Left lung (tissue), 14 donors: ENCODE measurements at places on chromosomes 3 and 15. TPM values are rescaled to one million over a fixed set of nuclear protein-coding genes. Genes with fewer than 3 reads are reported as not detected.
A peak's percentile ranks its signal among the peaks of the same experiment; 100 is the strongest.

Gene FBXL2
- polyA plus RNA-seq: 28.8 TPM

Gene KLHL6
- polyA plus RNA-seq: 2.3 TPM

DNA sequence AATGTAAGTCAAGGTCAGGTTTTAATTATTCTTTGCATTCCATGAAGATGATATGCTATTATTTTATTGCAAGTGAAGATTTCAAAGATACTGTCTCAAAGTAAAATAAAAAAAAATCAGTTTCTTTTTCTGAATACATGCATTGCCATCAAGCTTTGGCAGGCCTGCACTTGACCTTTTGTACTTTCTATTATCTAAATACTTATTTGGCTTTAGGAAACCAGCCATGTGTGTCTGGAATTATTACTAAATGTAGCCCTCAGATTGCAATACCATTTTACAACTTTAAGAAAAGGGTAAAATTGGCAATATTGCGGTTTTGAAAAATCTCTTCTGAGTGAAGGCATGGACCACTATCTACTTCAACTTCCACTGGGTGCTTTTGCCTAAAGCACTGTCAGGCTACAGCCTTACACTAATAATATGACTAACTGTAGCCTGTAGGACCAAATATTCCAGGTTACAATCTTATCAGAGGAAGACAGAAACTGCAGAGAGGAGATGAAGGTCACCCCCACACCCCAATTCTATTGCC lies 349.4 kb upstream of the DCBLD2 start:
- DNase-seq: peak; percentile 17
- H3K4me1 ChIP-seq: peaks cover 3% of the 10 kb centered on the region
- H3K4me3 ChIP-seq: no peak overlapping the region
- H3K27ac ChIP-seq: no peak overlapping the region

GRCh38 chr3:129686941-129687340 lies 80.5 kb upstream of the PLXND1 start:
- no peaks in the 10 kb centered on the region for H3K27me3 ChIP-seq
- H3K4me1 ChIP-seq: peaks cover 6% of the 10 kb centered on the region
- no peak for DNase-seq
- no peak overlapping the region for H3K4me3 ChIP-seq

DNA sequence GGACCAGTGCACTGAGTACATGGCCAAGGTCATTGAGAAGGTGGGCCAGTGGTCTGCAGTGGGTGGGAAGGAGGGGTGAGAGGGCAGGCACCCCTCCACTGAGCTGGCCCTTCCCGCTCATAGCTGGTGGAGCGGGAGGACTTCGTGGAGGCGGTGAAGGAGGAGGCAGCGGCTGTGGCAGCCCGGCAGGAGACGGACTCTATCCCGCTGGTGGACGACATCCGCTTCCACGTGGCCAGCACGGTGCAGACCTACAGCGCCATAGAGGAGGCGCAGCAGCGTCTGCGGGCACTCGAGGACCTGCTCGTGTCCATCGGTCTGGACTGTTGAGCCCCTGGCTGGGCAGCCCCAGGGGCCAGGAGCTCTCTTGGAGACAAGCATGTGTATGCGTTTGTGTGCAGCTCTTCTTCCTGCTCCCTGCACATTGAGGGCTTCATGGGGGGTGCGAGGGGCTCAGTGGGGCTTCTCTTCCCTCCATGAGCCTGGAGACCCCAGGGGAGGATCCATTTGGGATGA lies 7.5 kb downstream of the ABTB1 start:
- H3K4me3 ChIP-seq: no peak overlapping the region
- H3K4me1 ChIP-seq: peaks cover 56% of the 10 kb centered on the region
- no peaks in the 10 kb centered on the region for H3K27me3 ChIP-seq
- peaks cover 43% of the 10 kb centered on the region for H3K36me3 ChIP-seq
- DNase-seq: peak; percentile 23

GRCh38 chr3:196012481-196012880 lies 69.4 kb downstream of the TFRC start:
- H3K4me3 ChIP-seq: no peak overlapping the region
- H3K27me3 ChIP-seq: no peaks in the 10 kb centered on the region
- H3K4me1 ChIP-seq: no peaks in the 10 kb centered on the region

- H3K36me3 ChIP-seq: no peaks in the 10 kb centered on the region
- no peaks in the 10 kb centered on the region for H3K27me3 ChIP-seq
- no peak overlapping the region for H3K4me3 ChIP-seq
Measured at GRCh38 chr3:447671-448070, 251.1 kb downstream of the CHL1 start.

DNA sequence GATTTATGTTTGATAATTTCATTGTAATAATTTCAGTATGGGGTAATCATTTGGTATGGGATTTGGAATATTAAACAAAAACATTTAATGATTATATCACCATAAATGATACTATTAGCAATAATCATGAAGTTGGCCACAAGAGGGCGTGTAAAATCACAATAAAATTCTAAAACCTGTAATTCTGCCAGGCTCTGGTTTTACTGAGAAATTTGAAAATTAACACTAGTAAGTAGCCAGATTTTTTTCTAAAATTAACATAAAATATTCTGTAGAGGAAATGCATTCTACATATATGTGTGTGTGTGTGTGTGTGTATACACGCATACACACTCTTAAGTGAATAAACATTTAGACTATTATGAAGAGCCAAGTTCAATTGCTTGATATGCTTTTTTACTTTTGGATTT lies 40.5 kb downstream of the FEZF2 start:
- no peaks in the 10 kb centered on the region for H3K27me3 ChIP-seq
- no peak overlapping the region for H3K27ac ChIP-seq
- no peaks in the 10 kb centered on the region for H3K4me1 ChIP-seq

GRCh38 chr3:197023241-197023997 lies 6.2 kb downstream of the MELTF start:
- H3K27me3 ChIP-seq: no peaks in the 10 kb centered on the region
- DNase-seq: no peak
- no peaks in the 10 kb centered on the region for H3K36me3 ChIP-seq
- H3K4me1 ChIP-seq: peaks cover 16% of the 10 kb centered on the region
- no peak overlapping the region for H3K4me3 ChIP-seq

- no peaks in the 10 kb centered on the region for H3K27me3 ChIP-seq
- H3K4me1 ChIP-seq: peaks cover 46% of the 10 kb centered on the region
- no peaks in the 10 kb centered on the region for H3K36me3 ChIP-seq
- H3K4me3 ChIP-seq: peak overlapping the region; percentile 91
- peak; percentile 89 for DNase-seq
- H3K27ac ChIP-seq: peak overlapping the region; percentile 99
Measured at GRCh38 chr15:31325595-31326155, 960 bp upstream of the KLF13 start.

GRCh38 chr3:170953736-170954135 lies 45.3 kb upstream of the EIF5A2 start:
- H3K27me3 ChIP-seq: no peaks in the 10 kb centered on the region
- no peaks in the 10 kb centered on the region for H3K4me1 ChIP-seq
- H3K27ac ChIP-seq: no peak overlapping the region
- H3K36me3 ChIP-seq: no peaks in the 10 kb centered on the region
- H3K4me3 ChIP-seq: no peak overlapping the region

- H3K4me1 ChIP-seq: peaks cover 21% of the 10 kb centered on the region
- no peak for DNase-seq
- H3K4me3 ChIP-seq: peak overlapping the region; percentile 92
- H3K27me3 ChIP-seq: no peaks in the 10 kb centered on the region
Measured at GRCh38 chr3:15063656-15064286, 1.3 kb downstream of the MRPS25 start.

- H3K36me3 ChIP-seq: no peaks in the 10 kb centered on the region
- no peak for DNase-seq
- no peaks in the 10 kb centered on the region for H3K27me3 ChIP-seq
- H3K4me3 ChIP-seq: no peak overlapping the region
Measured at GRCh38 chr3:73431183-73431900, 193.4 kb downstream of the PDZRN3 start.

DNA sequence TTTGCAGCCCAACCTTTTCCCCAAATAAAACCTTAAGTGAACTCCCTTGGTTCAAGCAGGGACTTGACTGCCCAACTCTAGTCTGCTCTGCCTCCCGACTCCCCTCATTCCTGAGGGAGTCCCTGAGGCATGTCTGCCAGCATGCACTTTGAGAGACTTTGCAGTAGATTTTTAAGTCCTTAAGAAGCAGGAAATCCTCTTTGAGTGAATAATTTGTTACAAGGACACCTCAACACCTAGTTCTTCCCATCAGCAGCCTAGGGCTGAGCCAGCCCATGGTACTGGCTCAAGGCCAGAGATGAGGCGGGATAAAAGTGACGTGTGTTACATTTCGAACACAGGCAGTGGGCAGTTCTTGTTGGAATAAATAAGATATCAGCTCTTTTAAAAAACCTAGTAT lies 204.3 kb upstream of the SLC2A2 start:
- no peaks in the 10 kb centered on the region for H3K36me3 ChIP-seq
- no peak overlapping the region for H3K27ac ChIP-seq
- H3K4me3 ChIP-seq: no peak overlapping the region
- no peak for DNase-seq

DNA sequence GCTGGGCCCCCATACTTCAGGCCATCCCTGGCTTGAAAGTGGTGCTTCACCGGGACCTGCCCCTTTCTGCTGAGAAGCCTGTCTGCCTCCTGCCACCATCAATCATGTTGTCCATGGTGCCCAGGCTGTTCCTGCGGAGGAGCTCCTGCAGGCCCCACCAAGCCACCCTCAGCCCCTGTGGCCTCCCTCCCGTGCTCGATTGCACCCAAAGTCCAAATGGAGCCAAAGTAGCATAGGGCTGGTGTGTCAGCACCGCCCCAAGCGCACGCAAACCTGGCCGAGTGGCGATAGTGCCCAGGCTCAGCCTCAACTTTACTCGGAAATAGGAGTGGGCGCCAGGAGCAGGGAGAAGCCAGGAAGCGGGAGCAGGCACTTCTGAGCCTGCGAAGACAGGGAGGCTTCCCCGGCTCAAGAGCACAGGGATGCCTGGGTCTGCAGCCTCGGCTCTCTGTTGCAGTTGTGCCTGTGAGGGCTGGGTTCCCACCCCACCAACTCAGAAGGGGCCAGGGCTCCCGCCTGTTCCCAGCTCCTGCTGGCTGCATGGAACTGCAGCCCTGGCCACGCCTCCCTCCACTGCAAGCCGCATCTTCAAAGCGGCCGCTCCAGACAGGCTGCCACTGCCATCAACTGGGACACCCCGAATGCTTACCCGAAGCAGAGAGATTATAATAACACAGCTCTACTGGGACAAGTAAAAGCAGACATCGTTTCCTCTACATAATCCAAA lies 203.0 kb downstream of the ARRDC4 start:
- no peak overlapping the region for H3K27ac ChIP-seq
- peaks cover 10% of the 10 kb centered on the region for H3K4me1 ChIP-seq
- no peak overlapping the region for H3K4me3 ChIP-seq

DNA sequence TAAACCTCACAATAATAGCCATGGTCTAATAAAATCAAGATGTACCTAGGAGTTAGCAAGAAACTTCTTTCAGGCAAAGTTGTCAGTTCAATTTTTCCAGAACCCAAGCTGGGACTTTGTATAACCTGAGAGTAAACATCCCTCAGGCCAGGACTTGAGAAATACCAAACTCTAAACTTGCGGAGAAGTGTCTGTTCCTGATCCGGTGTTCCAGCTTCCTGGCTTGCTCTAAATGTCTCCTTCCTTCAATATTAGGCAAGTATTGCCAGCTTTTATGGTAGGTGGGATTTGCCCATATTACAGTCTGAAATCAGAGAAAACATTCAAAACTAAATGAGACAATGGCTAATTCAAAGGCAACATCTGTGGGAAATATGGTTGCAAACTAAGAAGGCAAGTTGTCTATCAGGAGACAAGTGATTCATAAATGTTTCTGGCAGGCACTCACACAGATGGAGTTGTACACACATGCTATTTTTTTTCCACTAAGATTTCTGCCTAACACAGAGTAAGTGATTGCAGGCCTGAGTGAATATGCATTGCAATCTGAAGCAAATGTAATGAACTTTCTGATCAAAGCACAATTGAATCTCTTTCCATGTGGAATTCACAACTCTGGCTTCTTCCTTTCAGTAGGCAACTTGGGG lies 88.3 kb upstream of the COL8A1 start:
- peaks cover 10% of the 10 kb centered on the region for H3K4me1 ChIP-seq
- H3K27me3 ChIP-seq: no peaks in the 10 kb centered on the region
- no peak overlapping the region for H3K4me3 ChIP-seq
- H3K36me3 ChIP-seq: no peaks in the 10 kb centered on the region

DNA sequence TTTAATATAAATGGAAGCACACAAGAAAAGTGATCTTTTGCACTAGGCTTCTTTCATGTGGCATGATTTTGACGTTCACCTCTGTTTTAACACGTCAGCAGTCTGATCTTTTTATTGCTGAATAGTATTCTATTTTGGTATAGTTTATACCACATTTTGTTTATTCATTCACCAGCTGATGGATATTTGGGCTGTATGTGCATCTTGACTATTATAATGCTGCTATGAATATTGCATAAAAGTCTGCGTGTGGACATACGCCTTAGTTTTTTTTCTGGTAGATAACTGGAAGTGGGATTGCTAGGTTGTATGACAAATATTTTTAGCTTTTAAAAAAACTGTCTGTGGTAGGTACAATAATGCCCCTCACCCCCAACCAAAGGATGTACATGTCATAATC lies 14.4 kb downstream of the NAA50 start:
- H3K4me1 ChIP-seq: no peaks in the 10 kb centered on the region
- no peak overlapping the region for H3K27ac ChIP-seq
- no peaks in the 10 kb centered on the region for H3K36me3 ChIP-seq
- H3K4me3 ChIP-seq: no peak overlapping the region
- DNase-seq: no peak
